Mesenteric fat pad (tissue), 1 donor: ENCODE measurements at places on chromosomes 7 and 10. TPM values are rescaled to one million over a fixed set of nuclear protein-coding genes. Genes with fewer than 3 reads are reported as not detected.
A peak's percentile ranks its signal among the peaks of the same experiment; 100 is the strongest.

- DNase-seq = no peak
Measured at GRCh38 chr10:75295868-75296441, 60.2 kb upstream of the COMTD1 start.

DNA sequence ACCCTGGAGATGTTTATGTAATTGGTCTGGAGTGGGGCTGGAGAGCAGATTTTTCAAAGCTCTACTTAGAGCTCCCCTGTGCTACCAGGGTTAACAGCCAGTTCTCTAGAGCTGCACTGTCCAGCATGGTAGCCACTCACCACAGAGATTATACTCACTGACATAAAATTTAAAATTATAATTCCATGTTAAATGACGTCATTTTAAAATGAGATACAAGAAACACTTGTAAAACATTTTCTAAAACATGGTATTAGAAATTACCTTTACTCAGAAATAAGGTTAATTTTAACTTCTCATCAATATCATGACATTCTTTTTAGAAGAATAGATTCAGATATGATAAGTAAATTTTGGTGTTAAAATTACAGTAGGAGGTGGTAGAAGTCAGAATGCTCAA lies 306.2 kb upstream of the LRRN3 start:
- DNase-seq = no peak

DNA sequence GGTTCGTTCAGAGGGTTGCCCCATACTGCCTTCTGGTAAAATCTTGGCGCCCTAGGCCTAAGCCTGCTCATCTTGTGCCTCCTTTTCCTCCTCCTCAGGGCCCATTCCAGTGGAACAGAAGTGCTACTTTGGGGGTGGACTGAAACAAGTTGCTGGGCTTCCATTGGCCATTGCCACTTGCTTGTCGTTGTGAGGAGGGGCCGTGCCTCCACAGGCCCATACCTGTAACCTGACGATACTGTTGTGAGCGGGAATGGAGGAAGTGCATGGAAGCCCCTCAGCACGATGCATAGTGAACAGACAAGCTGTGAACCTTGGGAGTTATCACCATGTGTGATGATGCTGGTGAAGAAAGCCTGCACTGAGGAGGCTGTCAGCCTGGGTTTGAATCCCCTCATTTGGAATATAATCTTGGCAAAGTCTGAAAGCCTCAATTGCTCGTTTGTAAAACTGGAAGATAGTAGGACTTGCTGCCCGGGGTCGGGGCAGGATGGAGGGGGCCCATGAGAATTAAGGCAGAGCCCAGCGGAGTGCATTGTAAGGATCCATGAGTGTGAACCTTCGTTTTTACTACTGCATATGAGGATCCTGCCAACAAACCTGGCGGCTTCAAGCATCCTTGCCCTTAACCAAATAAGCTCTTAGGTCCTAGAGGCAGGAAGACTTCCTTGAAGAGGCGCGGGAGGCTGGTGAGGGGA lies 671 bp upstream of the PAPSS2 start:
- no peak for DNase-seq

DNA sequence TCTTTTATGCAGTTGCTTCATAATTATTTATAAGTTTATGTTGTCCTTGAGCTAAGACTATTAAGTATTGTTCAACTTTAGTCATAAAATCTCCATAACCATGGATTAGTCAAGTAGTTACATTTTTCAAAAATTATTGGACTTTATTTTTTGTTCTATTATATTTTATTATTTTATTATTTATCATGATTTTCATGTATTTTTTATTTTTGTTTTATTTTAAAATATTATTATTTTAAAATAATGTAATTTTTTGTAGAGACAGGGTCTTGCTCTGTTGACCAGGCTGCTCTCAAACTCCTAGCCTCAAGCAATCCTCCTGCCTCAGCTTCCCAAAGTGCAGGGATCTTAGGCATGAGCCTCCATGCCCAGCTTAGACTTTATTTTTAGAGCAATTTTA lies 102.3 kb downstream of the NOC3L start:
- no peak for DNase-seq

- DNase-seq = no peak
Measured at GRCh38 chr10:101577121-101577871, 10.8 kb downstream of the POLL start.

- DNase-seq = no peak
Measured at GRCh38 chr10:71321386-71321785, 2.3 kb downstream of the SLC29A3 start.

GRCh38 chr10:108980869-108981268 lies 942.4 kb downstream of the XPNPEP1 start:
- no peak for DNase-seq

GRCh38 chr7:36161996-36162395 lies 8.9 kb downstream of the EEPD1 start:
- DNase-seq = no peak

DNA sequence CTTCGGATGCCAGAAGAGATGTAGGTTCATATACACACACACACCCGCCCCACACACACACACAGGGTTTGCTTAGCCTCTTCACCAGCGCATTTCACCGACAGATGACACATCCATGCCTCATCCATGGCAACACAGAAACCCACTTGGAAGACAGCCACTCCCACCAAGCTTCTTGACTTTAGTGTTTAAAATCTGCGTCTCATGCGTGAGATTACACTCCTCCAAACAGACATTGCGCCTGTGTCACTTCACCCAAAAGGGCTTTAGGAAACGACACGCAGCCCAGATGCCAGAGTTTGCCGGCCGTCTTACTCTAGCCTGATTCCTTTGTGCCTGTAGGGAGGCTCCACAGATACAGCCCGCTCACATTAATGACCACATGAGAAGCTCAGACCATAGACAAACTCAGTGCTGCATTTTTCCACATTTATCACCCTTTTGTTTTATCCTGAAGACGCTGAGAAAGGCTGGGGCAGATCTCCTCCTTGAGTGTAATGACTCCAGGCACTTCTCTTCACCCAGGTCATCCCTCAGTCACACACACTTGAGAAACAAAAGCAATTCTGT lies 73.8 kb downstream of the DIP2C start:
- DNase-seq = no peak

DNA sequence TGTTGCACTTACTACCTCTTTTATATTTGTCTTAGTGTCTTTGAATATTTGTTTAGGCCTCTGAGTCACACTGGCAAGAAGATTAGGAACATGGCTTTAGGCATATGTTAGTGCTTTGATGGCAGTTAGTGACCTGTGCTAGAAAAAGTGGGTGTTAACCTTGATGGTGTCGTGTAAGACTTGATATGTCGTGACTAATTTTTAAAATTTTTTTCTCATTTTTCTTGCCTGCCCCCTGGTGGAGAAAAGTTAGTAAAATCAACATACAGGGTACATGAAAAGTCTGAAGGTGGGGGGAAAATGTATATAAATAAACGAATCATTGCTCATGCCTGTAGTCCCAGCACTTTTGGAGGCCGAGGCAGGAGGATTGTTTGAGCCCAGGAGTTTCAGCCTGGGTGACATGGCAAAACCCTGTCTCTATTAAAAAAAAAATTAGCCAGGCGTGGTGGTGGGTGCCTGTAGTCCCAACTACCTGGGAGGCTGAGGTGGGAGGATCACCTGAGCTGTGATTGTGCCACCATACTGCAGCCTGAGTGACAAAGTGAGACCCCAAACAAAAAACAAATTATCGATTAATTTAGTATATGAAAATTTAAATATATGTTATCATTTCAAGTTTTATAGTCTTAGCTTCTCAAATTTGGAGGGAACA lies 44.6 kb downstream of the TAX1BP1 start:
- no peak for DNase-seq

GRCh38 chr7:45143616-45144015 lies 14.0 kb upstream of the RAMP3 start:
- no peak for DNase-seq

DNA sequence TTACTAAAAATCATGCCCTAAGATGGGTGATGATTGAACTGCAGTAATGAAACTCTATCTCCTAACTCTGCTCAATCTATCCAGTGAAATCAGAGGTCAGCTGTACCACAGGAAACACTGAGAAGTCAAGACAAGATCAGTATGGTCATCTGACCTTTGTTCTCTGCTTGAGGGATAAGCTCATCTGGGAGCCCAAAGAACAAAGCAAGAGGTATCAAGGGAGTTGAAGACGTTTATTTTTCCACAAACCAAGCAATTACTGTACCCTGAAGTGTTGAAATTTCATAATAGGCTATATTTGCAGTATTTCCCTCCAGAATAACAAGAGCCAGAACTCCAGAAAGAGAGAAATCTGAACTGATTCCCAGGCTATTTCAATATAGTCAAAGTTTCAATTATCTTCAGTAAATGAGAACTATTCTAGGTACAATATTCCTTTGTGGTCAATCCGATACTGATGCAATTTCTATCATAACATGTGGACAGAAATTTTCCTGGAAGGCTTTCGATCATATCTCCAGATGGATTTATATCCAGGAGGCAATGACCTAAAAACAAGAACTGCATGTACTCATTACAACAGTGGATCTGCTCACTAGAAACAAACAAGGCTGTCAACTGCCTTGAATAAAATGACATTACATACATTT lies 345.3 kb downstream of the TNS3 start:
- DNase-seq = no peak

GRCh38 chr10:114538181-114538906 lies 119.7 kb downstream of the ABLIM1 start:
- no peak for DNase-seq

- no peak for DNase-seq
Measured at GRCh38 chr10:97718178-97718577, 4.6 kb downstream of the MARVELD1 start.

GRCh38 chr10:114304571-114305421 lies 65.7 kb downstream of the VWA2 start:
- no peak for DNase-seq

GRCh38 chr10:80468002-80468401 lies 13.9 kb downstream of the TSPAN14 start:
- DNase-seq = no peak

DNA sequence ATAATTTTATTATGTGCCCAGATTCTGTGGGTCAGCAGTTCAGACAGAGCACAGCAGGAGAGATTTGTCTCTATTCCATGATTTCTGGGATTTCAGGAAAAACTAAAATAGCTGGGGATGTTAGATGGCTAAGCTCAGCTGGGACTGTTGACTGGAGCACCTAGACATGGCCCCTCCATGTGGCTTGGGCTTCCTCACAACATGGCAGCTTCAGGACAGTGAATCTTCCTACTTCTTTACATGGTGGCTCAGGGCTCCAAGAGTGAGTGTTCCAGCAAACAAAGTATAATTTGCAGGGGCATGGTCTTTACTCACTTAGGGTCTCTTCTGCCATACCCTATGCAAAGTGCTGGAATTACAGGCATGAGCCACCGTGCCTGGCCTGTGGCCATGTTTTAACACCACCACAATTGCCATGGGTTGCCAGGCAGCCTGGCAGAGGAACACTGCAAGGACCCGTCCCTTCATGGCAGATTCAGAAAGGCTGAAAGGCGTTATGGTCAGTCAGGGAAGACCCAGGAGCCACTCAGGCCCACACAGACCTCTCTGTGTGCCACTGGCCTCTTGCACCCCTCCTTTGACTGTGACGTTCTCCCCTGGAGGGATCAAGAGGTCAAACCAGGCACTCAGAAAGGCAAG lies 50.8 kb upstream of the ZMIZ1 start:
- DNase-seq = no peak

GRCh38 chr7:91694351-91694841 lies 186.1 kb downstream of the MTERF1 start:
- DNase-seq = no peak

GRCh38 chr7:128912281-128912680 lies 1.8 kb upstream of the KCP start:
- DNase-seq = peak; percentile 64

Gene OR9A2
- total RNA-seq = not detected

Gene ANLN
- 0.55 TPM for total RNA-seq

Gene GIMAP6
- total RNA-seq = 46.6 TPM

Gene HOXA6
- total RNA-seq = 3.1 TPM

Gene OR2A12
- not detected for total RNA-seq

Gene C10orf71
- not detected for total RNA-seq

Gene AQP1
- total RNA-seq = 140 TPM

Gene ERVW-1
- total RNA-seq = not detected

Gene ARHGEF5
- 9.4 TPM for total RNA-seq

Gene KNDC1
- total RNA-seq = 0.13 TPM

Gene URGCP
- 44.3 TPM for total RNA-seq

Gene VKORC1L1
- 147 TPM for total RNA-seq

Gene ZDHHC4
- total RNA-seq = 53.9 TPM

Gene GPNMB
- total RNA-seq = 183 TPM
